Right renal pelvis (tissue), 4 donors: ENCODE measurements at places on chromosomes 16 and 17. TPM values are rescaled to one million over a fixed set of nuclear protein-coding genes. Genes with fewer than 3 reads are reported as not detected.

Gene CCL11
- 1.2 TPM for polyA plus RNA-seq

Gene SEZ6L2
- 12.7 TPM for polyA plus RNA-seq

Gene FBXW10
- 0.73 TPM for polyA plus RNA-seq

Gene RPGRIP1L
- 18.6 TPM for polyA plus RNA-seq

Gene SCARF1
- polyA plus RNA-seq: 9.0 TPM

Gene KRTAP4-3
- not detected for polyA plus RNA-seq

Gene ACSF2
- polyA plus RNA-seq: 93.1 TPM

Gene SMIM5
- 9.1 TPM for polyA plus RNA-seq

Gene SLC5A2
- 34.2 TPM for polyA plus RNA-seq

DNA sequence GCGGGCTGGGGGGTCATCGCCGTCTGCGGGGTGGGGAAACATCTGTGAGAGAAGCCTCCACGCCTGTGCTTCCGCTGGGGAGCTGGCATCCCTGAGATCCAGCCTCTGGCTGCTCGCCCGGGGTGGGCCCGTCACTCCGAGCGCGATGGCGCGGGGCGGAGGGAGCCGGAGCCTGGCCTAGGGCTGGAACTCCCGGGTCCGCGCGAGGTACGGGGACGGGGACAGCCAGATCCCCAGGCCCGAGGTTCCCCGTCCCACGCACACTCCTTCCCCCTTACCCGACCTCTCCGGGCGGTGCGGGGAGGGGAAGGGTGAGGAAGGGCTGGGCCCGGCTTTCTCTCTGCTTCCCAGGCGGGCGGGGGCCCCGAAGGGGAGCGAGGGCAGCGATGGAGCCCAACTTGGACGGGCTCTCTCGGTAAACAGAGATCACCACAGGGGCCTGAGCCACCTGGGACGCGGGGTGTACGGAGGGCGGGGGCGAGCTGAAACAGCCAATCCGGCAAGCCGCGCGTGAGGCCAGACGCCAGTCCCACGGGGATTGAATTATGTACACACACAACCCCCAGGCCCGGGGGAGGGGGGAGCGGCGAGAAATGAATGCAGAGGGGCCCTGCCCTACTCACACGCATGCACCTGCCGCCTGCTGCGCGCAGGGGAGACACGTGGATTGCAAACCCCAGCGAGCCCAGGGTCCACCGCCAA lies at the start of gene SLC16A11:
Gene SLC16A11, minus strand, starts transcription at position 596 of the 702 bp plus-strand sequence. Its CDS starts 579 bp downstream, at position 17.
- DNase-seq: no peak

DNA sequence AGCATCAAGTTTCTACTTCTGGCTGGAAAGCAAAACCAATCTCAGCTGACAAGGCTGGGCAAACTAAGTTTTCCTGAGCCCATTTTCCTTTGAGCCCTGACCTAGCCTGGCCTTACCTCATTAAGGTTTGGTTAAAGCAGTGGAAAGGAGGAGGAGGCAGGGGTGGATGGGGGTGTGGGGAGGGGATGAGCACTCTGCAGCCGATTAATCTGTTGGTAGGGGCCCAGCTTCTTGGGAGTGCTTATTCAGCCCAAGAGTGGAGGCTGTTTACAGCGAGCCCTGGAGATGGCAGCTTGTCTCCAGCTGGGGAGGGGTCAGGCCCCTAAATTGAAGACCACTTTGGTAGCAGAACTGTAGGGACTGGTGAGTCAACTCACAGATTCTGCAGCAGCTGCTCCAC lies 12.0 kb downstream of the SMCR8 start:
- DNase-seq: no peak

- no peak for DNase-seq
These were observed 215.1 kb downstream of the RBFOX1 start for GRCh38 chr16:7547736-7548135.

DNA sequence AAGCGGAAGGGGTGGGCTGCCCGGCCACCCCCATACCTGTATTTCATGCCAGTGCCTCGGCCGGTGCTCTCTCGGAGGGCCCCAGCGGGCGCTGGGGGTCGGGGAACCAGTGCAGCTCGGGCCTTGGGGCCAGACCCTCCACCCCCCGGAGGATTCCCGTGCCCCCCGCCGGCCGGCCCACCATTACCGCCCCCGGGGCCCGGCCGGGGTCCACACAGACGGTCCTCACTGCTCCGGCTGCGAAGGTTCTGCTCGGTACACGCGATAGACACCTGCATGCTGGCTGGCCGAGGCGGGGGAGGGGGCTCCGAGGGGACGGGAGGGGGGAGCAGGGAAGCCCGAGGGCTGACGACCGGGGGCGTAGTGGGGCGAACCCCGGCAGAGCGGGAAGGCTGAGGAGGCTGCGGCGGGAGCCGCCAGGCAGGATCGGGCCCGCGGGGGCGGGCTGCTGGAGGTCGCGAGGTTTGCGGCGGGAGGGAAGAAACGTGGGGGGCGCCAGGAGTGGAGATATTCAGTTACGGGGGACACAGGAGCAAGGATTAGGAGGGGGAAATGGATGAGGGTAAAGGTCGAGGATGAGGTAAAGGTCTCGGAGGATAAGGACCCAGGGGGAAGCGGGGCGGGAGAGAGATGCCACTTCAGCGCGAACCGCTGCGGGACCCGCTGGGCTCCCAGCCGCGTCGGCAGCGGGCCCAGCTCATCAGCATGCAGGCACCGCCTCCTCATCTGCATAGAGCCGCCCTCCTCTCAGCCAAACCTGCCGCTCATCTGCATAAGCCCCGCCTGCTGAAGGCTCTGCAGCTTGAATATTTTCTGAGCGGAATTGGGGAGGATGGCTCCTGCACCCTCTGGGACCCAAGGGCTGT lies at the start of gene KCNAB3:
Gene KCNAB3, minus strand, starts transcription at position 699 of the 866 bp plus-strand sequence. Its CDS starts 421 bp downstream, at position 278.
- DNase-seq: peak; percentile 58

GRCh38 chr16:87685405-87685755 lies 80.4 kb downstream of the KLHDC4 start:
- no peak for DNase-seq

- DNase-seq: no peak
These were observed 30.9 kb downstream of the PGS1 start for GRCh38 chr17:78409191-78409928.

- no peak for DNase-seq
These were observed 63.7 kb downstream of the SPAG9 start for GRCh38 chr17:51056813-51057510.

GRCh38 chr16:20866801-20867200 lies 33.4 kb downstream of the DCUN1D3 start:
- DNase-seq: no peak

DNA sequence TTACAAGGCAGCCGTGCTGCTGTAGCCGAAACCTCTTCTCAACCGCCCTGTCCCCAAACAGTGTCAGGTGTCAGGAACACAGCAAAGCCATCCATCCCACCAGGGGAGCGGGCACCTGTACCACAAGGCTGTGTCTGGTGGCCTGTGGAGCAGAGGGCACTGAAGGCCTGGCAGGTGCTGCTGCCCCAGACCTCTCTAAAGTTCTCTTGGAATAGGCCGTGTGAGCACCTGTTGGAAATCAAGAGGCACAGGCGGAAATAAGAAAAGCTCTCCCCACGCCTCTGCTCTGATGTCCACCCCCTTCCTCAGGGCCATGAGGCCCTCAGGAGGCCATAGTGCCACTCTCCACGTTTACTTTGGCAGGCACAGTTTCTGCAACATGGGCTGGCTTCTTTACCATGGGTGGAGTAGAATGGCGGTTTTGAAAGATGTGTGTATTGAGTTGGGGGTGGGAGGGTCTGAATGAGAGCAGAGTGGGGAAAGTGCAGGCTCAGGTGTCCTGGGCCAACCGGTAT lies 99.9 kb upstream of the ZNF750 start:
- no peak for DNase-seq

GRCh38 chr16:77297996-77298395 lies 98.8 kb downstream of the SYCE1L start:
- no peak for DNase-seq

GRCh38 chr17:45662432-45662831 lies 121.7 kb upstream of the CRHR1 start:
- no peak for DNase-seq

GRCh38 chr16:31110106-31111034 lies 2.2 kb downstream of the BCKDK start:
- no peak for DNase-seq

GRCh38 chr16:54651440-54652195 lies 279.0 kb upstream of the IRX5 start:
- no peak for DNase-seq

GRCh38 chr17:17223736-17224135 lies 13.2 kb downstream of the FLCN start:
- DNase-seq: no peak

- DNase-seq: no peak
These were observed 1.8 kb upstream of the CD300C start for GRCh38 chr17:74547736-74548135.

DNA sequence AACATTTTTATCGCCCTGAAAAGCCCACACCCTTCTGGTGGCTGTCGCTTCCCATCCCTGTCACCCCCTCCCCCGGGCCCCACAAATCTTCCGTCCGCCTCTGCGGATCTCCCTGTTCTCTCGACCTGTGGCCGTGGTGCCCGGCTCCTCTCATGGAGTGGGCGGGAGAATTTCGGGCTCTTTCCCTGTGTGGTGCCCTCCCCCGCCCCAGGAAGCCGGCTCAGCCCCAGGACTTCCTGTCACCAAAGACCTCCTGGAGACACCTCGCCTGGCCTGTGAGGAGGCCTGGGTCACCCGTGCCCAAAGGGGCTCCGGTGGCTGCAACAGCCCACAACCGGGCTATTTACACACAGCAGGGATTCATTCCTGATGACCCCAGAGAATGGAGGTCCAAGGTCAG lies 26.1 kb upstream of the UBE2I start:
- DNase-seq: no peak

DNA sequence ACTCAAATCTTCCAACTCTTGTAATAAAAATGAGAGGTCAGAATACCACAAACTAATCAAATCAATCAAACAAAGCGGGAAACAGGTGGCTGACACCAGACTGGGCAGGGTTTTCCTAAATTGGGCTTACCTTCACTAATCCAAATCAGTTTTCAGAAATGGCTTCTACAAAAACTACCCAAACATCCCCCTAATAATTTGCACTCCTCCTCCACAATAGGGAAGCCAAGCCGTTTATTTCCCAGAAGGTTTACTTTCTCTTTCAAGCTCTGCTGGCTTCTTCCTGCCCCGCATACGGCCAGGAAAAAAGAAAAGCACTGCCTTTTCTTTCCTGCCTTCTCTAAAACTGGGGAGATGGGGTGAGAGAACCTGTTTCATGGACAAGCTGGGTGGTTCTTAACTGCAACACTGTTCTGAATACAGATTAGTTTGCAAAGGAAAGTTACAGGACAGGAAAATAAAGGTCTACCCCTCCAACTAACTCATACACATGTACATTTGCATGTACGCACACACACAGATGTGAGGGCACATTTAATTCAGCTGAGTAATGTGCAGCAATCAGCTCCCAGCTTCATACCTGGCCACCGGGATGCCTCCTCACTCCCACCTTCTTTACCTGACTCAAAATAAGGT lies 9.2 kb downstream of the STAT3 start:
- DNase-seq: no peak

DNA sequence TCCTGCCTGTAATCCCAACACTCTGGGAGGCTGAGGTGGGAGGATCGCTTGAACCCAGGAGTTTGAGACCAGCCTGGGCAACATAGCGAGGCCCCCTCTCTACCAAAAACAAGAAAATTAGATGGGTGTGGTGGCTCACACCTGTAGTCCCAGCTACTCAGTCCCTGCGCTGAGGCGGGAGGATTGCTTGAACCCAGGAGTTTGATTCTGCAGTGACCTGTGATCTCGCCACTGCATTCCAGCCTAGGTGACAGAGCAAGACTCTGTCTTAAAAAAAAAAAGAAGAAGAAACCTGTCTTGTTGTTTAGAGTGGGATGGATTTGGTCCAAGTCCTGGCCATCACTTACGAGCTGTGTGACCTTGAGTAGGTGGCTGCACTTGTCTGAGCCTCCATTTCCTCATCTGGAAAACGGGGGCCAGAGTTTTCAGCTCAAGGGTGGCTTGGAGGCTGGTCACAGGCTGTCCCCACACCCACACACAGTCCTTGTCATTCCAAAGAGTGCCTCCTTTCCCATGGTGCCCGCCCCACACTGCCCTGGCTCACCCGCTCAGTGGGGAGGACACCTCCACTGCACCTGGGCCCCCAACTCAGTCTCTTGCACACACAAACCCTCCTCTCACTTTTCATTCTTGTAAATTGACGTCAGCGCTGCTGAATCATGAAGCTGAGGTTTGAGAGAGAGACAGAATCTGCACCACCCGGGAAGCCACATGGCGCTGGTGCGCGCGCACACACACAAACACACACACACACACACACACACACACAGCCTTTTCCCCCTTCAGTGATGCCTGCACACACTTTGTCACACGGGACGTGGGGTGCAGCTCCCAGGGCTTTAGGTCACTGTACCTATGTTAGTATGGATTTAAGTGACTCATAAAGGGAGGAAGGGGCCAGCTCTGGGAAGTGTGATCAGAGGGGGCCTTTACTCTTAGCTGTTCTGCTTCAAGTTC lies 4.2 kb downstream of the SOCS1 start:
- no peak for DNase-seq

GRCh38 chr17:43645765-43646481 lies 15.8 kb downstream of the MEOX1 start:
- DNase-seq: no peak

DNA sequence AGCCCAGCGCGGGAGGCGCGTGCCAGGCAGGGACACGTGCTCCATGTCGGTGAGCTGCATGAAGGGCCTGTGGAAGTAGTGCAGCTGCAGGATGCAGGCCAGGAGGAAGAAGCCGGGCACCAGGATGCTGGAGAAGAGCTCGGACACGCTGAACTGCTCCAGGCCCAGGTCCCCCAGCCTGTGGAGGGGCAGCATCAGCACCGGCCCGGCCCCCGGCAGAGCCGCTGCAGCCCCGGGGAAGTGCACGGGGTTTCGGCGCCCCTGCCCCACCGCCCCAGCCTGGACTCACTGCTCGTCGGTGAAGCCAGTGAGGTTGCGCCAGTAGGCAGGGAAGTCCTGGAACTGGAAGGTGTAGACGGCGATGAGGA lies 28.0 kb downstream of the CTU2 start:
- no peak for DNase-seq

DNA sequence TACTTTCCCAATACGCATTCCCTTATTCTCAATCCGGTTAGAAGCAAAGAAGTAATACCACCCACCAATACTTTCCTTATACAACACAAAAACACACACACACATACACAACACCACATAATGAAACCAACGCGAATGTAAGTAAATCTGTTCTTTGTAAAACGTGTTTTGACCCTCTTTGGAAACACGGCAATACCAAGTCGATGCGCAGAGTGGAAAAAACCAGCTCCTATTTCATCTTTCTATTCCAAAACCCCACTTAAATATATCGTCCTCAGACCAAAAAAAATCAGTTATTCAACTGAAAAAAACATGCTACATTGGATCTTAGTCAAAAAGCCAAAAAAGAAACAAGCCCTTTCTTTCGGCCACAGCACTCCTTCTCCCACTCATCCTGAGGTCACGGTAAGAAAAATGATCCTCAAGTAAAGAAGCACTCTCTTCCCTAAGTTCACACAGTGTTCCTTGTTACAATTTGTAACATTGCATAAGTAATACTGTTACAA lies 31.0 kb upstream of the ARL4D start:
- no peak for DNase-seq

DNA sequence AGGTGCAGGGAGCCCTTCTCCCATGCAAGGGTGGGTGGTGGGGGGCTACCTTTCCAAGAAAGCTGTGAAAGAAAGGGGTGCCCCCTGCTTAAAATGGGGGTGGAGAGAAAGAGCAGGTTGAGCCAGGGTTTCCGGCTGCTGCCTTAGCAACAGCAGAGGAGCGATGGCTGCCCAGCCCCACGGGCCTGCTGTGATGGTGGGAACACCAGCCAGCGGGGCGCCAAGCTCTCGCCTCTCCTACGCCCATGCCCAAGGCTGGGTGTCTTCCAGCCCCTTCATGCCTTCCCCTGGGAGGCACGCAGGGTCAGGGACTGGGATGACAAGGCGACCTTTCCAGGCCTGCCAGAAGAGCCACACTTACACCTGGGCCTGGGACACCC lies 3.0 kb downstream of the FMNL1 start:
- no peak for DNase-seq

GRCh38 chr17:3795390-3796102 lies 5.4 kb downstream of the ITGAE start:
- DNase-seq: no peak
